ENCODE measurements at places on chromosomes 11 and 22.

DNA sequence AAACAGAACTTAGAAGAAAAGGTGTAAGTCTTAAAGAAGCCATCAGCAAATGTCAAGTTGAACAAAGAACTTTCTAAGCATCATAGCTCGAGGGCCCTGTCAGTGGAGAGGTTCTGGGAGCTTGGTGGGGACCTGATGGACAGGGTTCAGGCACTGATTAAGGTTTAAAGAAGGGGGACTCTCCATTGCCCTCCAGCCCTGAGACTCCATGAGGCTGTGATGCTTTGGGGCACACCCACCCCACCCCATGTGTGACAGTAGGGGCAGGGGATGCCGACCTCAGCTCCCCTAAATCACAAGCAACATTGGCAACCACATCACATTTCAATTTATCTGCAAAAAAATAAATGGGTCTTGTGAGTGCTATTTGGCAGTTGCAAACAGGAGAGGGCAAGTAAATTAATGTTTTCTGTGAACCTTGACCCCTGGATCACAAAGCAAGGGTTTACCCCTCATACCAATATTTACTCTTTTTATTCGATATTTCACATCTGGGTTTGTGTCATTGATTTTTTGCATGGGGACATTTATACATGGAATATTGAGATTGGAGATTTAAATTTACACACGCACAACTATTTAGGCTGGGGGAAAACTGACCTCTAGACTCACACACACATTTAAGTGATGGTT is 37.1 kb upstream of the ANO1 start:
- H3K4me1 ChIP-seq: no peaks in the 10 kb centered on the region
- peaks cover 57% of the 10 kb centered on the region for H3K27me3 ChIP-seq
- no peak overlapping the region for H3K27ac ChIP-seq
- no peaks in the 10 kb centered on the region for H3K36me3 ChIP-seq
- DNase-seq: no peak

DNA sequence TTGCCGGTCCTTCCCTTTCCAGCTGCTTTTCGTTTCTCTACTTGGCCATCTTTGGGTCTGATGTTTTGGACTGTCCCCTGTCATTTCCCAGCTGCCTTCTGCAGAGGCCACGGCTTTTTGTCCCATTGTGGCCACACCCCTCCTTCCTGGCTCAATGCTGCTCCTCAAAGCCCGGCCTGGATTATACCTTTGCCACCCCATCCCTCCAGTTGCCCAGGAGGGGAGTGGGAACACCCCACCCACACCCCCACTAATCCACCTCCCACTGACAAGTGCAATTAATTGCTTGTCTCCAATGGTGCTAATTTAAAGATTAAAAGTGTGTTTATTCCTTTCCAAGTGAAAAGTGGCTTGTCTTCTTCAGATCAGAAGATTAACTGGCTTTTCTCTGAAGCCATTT is 34.2 kb upstream of the CSNK2A3 start:
- H3K27me3 ChIP-seq: peaks cover 28% of the 10 kb centered on the region
- no peak for DNase-seq
- H3K4me3 ChIP-seq: no peak overlapping the region

DNA sequence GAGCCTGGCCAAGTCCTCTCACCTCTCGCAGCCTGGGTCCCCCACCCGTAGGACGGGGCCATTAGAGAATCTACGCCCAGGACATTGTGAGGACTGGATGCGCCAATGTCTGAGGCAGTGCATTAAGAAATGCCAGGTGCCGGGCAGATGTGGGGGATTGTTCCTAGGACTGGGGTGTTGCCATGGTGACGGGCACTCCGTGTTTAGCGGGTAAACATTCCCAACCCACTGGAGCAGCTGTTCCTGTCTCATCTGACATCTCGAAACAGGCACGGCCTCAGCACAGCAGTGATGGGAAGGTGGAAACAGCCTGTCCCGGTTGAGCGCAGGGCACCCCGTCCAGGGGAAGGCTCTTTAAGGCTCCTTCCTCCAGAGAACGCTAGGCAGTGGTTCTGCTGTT is 99.6 kb upstream of the RTL6 start:
- DNase-seq: no peak
- H3K27me3 ChIP-seq: peaks cover 85% of the 10 kb centered on the region
- H3K4me1 ChIP-seq: no peaks in the 10 kb centered on the region
- no peak overlapping the region for H3K27ac ChIP-seq
- H3K36me3 ChIP-seq: peaks cover 4% of the 10 kb centered on the region

- H3K4me1 ChIP-seq: no peaks in the 10 kb centered on the region
- no peak overlapping the region for H3K27ac ChIP-seq
- no peak overlapping the region for H3K4me3 ChIP-seq
- DNase-seq: no peak
Observed at GRCh38 chr11:609341-609811, 6.4 kb downstream of the IRF7 start.

- no peaks in the 10 kb centered on the region for H3K4me1 ChIP-seq
- DNase-seq: no peak
- peaks cover 3% of the 10 kb centered on the region for H3K36me3 ChIP-seq
- H3K27ac ChIP-seq: no peak overlapping the region
- peaks cover 98% of the 10 kb centered on the region for H3K27me3 ChIP-seq
Observed at GRCh38 chr11:19428206-19429002, 187.7 kb upstream of the E2F8 start.

DNA sequence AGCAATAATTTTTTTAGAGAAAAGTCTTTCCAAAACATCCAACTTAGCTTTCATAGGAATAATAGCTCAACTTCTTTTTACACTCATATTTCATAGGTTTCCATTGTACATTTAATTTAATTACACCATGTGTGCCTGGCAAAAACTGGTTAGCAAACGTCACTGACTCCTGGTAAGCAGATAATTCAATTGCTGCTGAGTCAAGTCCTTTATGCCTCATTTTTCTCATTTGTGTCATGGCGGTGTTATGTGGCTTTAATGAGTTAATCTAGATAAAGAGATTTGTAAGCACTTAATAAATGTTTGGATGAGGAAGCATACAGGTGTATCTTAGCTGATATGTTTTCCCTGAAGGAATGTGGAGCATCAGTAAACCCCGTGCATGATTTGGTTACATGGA is 41.2 kb upstream of the PAK1 start:
- no peaks in the 10 kb centered on the region for H3K4me1 ChIP-seq
- peaks cover 27% of the 10 kb centered on the region for H3K27me3 ChIP-seq
- no peak for DNase-seq
- no peak overlapping the region for H3K27ac ChIP-seq

DNA sequence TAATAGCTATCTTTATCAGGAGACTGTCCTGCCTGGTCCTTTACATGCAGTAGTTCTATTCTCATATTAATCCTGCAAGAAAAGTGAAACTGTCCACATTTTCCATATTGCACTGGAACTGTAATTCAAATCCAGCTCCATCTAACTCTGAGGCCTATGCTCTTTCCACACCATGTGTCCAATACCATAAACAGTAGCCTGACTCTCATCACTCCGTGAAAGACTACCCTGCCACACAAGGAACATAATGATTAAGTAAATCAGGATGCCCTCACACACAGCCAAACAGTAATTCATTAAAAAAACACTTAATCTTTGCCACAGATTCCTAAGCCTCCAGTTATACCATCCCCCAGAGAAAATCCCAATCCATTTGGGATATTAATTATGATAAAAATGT is 285.3 kb upstream of the PITPNB start:
- H3K27ac ChIP-seq: no peak overlapping the region
- no peak overlapping the region for H3K4me3 ChIP-seq
- no peak for DNase-seq
- H3K27me3 ChIP-seq: peaks cover 5% of the 10 kb centered on the region
- no peaks in the 10 kb centered on the region for H3K36me3 ChIP-seq
